Left renal cortex interstitium (tissue), 4 donors: ENCODE measurements at places on chromosomes 3 and 15. TPM values are rescaled to one million over a fixed set of nuclear protein-coding genes. Genes with fewer than 3 reads are reported as not detected.

NECTIN3 gene
- 41.4 TPM for polyA plus RNA-seq

GPR149 gene
- not detected for polyA plus RNA-seq

GRCh38 chr3:4633078-4634004 lies 140.2 kb downstream of the ITPR1 start:
- DNase-seq, result peak; percentile 60

DNA sequence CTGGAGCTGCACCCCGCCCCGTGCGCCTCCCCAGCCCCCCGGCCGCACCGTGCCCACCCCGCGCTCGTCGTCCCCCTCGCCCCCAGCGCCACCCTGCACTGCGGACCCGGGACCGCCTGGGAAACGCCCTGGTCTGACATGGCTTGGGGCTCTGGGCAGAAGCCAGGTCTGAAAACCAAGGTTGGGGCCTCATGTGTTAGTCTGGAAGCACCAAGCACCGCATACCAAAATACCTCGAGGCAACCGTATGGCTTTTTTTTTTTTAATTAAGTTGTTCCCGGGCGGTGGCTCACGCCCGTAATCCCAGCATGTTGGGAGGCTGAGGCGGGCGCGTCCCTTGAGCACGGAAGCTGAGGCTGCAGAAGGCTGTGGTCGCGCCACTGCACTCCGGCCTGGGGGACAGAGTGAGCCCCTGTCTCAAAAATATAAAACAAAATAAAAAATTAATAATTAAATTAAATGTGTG lies 91.5 kb upstream of the CHD2 start:
- DNase-seq, result no peak

DNA sequence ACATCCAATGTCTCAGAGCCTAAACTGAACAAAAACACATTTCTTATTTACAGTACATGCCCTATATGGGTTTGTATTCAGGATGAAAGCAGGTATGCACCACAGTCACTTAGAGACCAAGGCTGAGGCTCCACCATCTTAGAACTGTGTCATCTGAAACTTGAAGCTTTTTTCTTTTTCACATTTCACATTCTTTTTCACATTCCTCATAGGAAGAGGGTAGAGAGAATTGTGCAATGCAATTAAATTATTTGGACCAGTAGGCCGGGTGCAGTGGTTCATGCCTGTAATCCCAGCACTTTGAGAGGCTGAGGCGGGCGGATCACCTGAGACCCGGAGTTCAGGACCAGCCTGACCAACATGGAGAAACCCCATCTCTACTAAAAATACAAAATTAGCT lies 591.0 kb downstream of the MECOM start:
- no peak for DNase-seq

CNTN4 gene
- 24.5 TPM for polyA plus RNA-seq
